Caudate nucleus (tissue), 63 donors: ENCODE measurements at places on chromosomes 6 and 20.
A peak's percentile ranks its signal among the peaks of the same experiment; 100 is the strongest.

GRCh38 chr6:80605165-80605989 lies 498.9 kb downstream of the BCKDHB start:
- no peak for DNase-seq

GRCh38 chr6:166763606-166764472 lies 136.8 kb upstream of the RPS6KA2 start:
- no peak for DNase-seq

DNA sequence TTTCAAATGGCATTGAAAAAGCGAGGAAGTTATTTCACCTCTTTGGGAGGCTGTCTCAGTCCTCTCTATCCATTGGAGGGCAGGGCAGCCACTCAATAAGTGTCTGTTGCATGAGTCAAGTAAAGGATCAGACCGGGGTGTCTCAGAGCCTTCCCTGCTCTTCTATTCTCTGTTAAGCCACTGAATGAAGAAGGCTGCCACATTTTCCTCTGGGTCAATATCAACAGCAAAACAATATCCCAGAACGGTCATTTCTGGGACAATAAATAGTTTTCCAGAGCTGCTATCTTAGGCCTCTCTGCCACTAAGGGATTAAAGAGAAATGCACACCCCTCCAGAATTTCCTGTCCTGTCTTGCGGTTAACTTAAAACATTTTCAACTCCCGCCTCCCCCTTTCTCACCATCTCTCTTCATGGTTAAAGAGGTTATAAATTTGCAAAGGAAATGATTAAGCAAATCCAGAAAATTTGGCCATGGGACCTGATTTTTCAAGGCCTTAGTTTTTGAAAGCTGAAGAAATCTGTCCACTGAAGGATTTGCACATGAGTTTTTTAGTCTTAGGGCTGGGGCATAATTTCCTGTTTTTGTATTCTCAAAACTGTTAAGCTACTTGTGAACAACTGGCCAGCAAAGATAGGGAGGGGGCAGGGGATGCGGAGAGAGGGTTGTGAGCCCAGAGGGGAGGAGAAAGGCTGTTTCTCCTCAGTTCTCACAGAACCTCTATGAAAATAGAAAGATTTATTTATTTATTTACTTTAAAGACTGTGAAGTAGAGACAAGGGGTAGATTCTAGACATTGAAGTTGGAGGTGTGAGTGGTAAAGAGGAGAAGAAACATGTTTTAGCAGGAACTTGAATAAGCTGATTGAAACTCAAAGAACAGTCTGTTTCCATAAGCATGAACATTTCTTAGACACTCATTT lies 135.7 kb downstream of the BCAS1 start:
- DNase-seq, result no peak

DNA sequence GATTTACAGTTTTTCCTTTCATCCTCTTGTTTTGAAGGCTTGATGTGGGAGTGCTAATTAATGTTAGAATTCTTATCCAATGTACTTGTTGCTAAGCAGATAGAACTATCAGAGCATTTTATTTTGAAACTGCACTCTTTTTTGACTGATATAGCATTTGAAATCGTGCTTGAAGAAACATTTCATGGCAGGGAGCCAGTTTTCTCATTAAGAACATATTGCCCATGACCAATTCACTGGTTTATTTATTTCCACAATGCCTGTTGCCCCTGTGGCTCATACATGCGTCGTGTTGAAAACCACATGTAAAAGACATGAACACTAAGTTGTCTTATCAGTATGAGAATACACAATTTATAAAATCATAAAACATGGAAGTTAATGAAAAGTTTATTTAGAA lies 479.7 kb upstream of the FLRT3 start:
- no peak for DNase-seq

GRCh38 chr6:123777563-123777962 lies 26.1 kb upstream of the NKAIN2 start:
- no peak for DNase-seq

DNA sequence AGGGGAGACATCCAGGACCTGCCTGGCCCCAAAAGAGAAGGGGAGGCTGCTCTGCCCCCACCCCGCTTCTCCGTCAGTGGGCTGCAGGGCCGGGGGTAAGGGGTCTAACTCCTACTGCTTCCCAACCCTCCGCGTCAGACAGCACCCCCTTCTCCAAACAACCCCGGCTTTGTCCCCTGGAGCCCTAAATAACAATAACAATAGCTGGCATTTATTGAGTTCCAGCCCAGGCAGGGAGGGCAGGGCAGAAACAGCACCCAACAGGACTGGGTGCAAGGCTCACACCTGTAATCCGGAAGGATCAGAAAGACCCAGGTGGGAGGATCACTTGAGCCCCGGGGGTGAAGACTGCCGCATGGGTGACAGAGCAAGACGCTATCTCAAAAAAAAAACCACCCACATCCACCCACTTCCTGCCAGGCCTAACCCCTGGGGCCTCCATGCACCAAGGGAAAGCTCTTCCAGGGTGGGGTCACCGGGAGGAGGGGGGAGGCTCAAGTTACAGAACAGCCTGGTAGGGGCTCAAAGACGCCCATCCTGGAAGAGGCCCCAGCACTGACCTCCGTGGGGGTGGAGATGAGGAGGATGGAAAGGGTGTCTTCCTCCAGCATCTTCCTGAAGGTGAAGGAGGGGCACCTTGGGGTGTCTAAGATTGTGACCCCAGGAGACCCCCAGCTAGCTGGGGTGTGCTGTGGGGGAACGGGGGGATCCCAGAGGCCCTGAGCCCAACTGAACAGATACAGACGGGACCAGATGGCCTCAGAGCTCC lies 1.3 kb upstream of the FNDC11 start:
- no peak for DNase-seq

- no peak for DNase-seq
Observed at GRCh38 chr6:90304308-90304707, 7.7 kb upstream of the BACH2 start.

DNA sequence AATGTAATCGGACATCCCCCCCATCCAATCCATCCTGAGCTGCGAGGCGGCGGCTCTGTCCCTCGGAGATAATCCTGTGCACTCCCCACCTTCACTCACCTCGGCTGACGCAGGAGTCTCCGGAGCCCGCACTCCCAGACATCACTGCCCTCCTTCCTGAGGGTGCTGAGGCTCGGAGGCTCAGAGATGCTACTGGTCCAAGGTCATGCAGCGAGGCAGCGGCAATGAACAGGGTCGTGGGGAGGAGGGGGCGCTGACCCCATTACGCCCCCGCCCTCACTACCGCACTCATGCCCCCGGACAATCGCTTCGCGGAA lies 485 bp downstream of the ADISSP start:
- DNase-seq, result no peak

- DNase-seq, result no peak
Observed at GRCh38 chr6:35552285-35552917, 39.7 kb upstream of the TULP1 start.

GRCh38 chr20:60271597-60271996 lies 313.4 kb downstream of the CDH26 start:
- DNase-seq, result no peak

DNA sequence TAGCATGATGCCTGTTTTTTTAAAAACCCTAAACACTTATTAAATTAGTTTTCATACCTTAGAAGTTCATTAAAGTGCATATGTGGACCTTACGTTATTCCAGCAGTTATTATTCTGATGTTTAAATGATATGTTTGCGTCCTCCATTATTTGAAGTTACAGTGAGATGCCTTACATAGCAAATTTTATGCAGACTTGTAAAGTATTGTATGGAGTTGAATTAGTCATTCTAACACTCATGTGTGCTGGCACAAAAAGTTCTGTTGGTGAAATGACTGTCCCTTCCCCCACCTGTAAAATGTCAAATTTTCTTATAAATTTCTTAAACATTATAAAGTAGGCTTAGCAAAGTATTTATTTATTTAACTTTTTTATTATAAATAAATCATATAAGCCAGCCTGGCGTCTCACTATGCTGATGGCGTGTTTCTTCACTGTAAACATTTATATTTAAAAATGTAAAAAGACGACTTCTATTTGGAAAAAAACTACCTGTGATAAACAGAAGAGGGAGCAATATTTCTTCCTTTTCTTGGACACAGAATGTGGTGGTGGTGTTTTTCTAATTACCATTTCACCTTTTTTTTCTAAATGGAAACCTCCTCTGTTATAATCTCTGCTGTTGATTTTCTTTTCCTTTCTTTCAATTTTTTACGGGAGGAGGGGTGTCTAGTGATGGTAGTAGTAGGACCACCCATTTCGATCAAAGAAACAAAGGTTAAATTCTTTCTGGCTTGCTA lies 155.4 kb downstream of the RFPL4B start:
- no peak for DNase-seq

- DNase-seq, result no peak
Observed at GRCh38 chr20:8796088-8796660, 272.7 kb upstream of the PLCB4 start.

- DNase-seq, result no peak
Observed at GRCh38 chr6:116102873-116103272, 2.2 kb downstream of the NT5DC1 start.

DNA sequence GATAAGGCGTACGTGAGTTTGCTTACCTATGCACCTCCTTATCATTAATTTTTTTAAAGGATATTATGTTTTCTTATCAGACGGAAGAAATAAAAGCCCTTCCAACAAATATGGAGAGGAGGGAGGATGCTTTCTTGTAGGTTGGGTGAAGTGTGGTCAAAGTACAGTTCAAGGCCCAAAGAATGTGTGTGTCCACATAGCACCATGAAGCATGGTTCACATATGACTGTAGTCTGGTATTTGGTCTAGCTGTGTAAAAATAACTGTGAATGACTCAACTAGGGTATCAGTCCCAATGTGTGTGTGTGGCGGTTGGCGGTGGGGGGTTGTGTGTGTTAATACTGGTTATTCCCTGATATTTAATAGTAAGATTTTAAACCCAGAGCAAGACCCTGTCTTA lies 212.7 kb downstream of the TMEM242 start:
- DNase-seq, result no peak

DNA sequence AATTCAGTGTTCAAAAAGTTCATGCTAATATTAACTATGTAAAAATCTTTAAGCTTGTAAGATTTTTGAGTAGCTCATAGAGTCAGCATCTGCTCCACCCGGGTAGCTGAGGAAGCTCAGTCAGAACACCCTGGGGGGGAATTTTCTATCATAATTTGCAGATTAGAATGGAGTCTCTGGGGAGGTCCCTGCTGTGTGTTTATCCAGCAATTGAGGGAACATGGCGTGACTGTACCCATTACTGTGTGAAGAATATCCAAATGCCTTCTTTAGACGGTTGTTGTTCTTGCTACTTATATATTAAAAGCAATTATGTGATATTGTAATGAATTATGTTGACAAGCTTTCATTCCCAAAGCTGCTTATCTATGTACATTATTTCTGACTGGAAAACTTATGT lies 64.8 kb downstream of the AIG1 start:
- DNase-seq, result no peak

DNA sequence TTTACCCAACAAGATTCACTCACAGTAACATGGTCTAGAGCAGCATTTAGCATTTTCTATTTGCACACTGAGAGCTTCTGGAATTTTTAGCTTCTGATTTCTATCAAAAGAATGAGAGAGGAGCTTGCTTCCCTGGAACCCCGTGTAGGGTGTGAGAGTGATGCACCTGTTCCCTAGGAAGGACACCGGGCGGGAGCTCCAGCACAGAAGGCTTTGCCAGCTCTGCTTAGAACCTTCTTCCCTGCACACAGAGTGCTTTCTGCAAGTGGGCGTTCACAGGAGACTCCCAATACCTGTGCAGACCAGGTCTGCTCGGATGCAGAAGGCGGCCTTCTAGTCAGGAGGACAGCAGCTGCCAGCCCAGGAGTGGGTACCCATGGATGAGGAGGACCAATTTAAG lies 217.3 kb downstream of the TBXT start:
- DNase-seq, result no peak

DNA sequence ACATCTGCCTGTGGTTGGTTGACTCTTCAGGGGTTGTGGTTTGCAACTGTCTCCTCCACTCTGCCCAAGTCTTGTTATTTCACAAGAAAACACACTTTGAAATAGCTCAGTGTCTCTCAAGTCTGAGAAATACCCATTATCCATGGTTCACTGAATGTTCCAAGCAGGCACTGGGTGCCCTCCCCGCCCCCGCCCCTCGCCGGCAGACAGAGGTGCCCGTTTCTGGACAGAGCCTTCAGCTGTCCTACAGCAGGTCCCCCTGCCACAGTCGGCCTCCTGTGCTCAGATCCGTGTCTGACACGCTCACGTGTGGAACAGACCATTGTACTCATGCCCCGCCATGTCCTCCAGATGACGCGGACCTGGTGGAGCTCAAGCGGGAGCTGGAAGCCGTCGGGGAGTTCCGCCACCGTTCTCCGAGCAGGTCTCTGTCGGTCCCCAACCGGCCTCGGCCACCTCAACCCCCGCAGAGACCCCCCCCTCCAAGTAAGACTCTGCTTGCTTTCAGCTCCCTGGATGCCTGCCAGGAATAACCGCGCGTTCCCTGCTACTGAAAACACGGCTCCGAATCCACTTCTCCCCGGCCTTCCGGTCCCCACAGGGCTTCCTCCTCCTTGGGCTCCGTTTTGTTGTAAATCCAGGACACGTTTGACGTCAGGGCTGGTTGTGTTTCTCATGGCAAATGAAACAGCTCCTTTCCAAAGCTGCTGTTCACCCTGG lies 81.4 kb downstream of the SERAC1 start:
- DNase-seq, result peak; percentile 25

DNA sequence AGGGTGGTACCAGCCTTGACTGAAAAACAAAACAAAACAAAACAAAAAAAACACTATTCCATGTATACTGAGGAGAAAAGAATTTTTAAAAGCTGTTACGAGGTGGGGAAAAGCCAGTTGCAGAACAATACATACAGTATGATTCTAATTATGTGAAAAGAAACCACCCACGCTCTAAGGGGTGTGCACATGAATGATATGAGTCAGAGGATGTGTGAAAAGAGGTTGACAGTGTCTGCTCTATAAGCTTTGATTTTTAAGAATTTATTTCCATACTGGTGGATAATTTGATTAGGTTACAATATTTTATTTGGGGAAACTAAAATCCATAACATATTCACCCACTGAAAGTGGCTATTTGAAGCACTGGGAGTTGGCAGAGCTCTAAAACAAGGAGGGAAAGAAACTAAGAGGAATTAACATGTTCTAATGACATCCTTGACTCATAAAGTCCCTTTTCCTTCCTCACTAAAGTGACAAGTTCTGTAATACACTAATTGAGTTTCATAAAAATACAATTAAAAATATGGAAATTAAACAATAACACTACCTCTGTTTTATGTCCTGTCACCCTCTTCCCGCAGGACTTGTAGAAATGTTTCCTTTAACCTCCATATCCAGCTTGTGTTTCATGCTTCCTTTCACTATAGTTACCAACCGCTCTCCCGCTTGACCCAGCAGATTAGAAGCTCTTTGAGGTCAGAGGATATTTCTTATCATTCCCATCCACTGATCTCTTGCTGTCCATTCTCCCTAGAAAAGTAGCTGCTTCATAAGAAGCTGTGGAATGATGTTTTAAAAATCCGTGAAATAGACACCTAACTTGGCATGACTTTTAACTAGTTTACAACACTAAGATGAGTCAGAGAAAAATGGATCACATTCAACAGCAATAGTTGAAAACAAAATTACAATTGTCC lies 118.6 kb upstream of the CCDC28A start:
- DNase-seq, result no peak

- no peak for DNase-seq
Observed at GRCh38 chr6:68649669-68650068, 14.6 kb downstream of the ADGRB3 start.

GRCh38 chr6:120994573-120994967 lies 339.7 kb downstream of the TBC1D32 start:
- no peak for DNase-seq

- no peak for DNase-seq
Observed at GRCh38 chr6:116398316-116399010, 27.7 kb downstream of the DSE start.
